ENCODE measurements at places on chromosomes 6 and 20.

- DNase-seq = no peak
These were observed 114.2 kb downstream of the AHI1 start for GRCh38 chr6:135383301-135383700.

DNA sequence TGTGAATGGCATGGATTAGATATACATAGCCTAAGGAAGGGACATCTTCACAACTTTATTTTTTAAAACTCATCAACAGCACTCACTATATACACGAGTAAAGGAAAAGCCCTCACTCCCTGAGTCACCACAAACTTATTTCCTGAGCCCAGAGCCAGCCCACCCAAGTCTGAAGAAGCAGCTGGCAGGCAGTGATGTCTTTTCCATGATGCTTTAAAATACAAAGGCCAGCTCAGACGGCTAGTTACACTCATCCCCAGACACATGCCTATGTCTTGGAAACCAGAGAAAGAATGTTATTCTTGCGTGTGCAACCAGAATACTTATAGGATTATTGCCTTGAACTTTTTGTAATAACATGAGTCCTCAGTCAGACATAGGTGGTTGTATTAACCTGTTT is 114.4 kb downstream of the ADGRG6 start:
- DNase-seq = no peak

GRCh38 chr20:48801197-48801596 is 26.6 kb downstream of the PREX1 start:
- no peak for DNase-seq

GRCh38 chr6:161346717-161347116 is 72.9 kb upstream of the AGPAT4 start:
- no peak for DNase-seq

- no peak for DNase-seq
These were observed 17.2 kb downstream of the SLC2A12 start for GRCh38 chr6:134034961-134035822.

DNA sequence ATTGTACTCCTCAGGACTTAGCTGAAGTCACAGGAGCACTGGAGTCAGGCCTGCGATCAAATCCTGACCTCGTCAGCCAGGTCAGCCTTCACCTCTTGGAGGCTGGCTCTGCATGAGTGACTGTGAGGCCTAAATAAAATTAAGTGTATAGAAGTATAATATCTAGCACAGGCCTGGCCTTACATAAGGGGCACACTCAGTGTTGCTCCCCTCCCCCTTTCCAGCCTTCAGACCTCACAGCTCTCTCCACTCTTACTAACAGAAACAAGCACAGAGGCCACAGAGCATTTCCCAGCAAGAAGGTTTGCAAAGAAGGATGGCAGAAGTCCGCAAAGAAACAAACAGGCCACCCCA is 84.8 kb downstream of the TRERF1 start:
- no peak for DNase-seq

GRCh38 chr20:46148313-46149208 is 30.4 kb downstream of the CD40 start:
- DNase-seq = no peak

GRCh38 chr6:5730585-5731263 is 276.0 kb downstream of the NRN1 start:
- no peak for DNase-seq

DNA sequence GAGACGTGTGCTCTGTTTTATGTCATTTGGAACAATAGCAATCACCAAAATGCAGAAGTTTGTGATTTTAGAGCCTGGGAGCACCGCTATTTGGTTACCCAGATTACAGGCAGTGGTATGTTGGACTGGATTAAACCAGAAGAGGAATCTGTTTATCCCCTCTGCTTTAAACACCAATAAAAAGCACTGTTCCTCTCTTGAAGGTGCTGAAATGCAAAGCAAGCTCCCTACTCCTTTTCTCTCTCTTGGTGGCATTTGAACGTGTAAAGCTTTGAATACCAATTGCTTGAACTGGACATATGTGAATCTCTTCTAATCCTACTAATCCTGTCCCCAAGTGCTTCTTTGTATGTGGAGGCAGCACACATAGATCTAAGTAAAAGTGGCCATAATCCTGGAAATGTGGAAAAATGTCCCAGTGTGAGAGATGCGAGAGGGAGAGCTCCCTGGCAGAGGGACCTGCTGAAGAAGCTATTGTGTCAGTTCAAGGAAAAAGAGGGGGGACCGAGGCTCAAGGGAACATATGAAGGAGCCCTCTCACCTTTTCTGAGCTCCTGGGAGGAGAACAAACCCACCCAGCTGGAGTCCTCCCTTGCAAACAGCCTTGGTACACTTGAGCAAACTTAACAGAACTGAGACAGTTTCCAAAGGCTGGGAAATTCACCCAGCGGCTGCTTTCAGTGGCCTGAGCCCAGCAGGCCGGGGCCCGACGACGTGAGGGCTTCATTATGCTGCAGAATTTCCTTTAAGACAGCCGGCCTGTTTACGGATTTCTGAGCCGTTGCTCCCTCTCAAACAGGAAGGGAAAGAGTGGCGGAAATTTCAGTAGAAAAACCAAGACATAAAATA is 18.8 kb upstream of the OLIG3 start:
- no peak for DNase-seq

GRCh38 chr6:33974030-33974429 is 170.2 kb upstream of the MLN start:
- no peak for DNase-seq

DNA sequence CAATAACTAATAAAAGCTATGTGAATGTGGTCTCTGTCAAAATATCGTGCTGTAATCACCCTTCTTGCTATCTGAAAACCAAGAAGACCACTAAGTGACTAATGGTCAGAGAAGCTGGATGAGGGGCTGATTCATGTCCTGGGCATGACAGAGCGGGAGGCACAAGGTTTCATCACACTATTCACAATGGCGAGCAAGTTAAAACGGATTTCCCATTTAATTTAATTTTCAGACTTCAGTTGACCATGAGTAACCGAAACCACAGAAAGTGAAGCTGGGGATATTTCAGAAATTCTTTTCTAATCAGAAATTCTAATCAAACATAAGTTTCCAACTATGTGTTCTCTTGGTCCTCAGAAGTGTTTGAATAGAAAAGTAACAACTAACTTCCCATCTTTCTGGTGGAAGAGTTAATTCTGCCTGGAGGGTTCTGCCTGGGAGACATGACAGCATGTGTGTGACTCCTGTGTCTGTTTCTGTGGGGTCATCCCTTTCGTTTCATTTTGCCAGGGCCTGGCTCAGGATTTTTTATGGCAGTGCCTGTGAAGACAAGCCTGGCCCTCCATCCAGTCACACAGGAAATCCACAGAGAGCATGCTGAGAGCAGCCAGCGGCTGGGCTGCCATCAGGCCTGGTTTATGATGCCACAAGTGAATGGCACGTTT is 98.9 kb downstream of the FAM120B start:
- DNase-seq = no peak

DNA sequence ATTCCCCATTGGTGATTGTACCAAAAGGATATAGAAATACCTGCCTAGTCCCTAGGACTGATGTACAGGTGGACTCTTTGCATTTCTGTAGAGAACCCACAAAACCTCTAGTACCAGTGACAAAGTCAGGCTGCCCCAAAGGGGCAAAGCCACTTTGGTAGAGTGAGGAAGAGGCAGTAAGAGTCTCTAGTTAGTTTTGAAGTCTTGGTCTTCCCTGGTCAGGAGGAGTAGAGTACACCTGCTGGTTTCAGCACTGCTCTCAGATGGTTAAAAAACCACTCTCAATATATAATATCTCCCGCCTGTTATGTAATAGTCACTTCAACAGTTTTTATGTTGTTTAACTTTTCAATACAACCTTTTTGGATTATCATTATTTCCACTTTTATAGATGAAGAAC is 344.9 kb downstream of the CDKAL1 start:
- no peak for DNase-seq

DNA sequence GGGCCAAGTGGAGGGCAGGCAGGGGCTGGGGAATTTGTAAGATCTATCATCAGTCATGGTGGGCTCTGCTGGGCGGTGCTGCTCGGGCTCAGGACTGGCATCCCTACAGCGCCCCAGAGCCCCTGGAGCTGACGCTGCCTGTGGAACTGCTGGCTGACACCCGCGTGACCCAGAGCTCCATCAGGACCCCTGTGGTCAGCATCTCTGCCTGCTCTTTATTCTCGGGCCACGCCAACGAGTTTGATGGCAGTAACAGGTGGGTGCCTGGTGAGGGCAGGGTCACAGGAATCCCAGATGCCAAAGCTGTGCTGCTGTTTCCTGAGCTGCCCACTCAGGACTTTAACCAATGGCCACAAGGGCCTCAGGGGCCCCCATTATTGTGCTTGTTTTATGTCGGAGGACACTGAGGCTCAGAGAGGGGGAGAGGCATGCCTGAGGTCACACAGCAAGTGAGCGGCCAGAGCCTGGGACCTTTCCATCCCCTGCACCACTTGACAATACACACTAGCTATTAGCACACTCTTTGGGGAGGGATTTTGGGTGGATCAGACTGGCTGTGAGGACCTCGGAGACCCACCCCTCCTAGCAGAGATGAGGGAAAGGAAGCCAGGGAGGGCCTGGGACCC is 6.3 kb downstream of the BPIFB2 start:
- no peak for DNase-seq

DNA sequence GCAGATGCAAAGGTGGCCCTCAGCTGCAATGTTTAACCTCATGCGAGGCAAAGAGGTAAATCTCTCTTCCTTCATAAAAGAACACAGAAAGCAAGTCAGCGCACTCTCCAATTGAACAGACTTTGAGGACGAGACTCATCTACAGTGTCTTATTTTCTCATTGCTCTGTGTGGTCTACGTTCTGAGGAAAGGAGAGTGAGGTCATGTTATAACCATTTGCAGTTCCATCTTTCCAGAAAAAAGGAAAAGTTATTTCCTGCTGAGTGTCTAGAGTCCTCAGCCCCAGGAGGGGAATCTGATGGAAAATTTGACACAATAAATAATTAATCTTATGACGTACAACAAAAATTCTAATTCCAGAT is 35.6 kb upstream of the THBS2 start:
- no peak for DNase-seq

GRCh38 chr6:4932228-4932903 is 71.5 kb downstream of the RPP40 start:
- DNase-seq = no peak

DNA sequence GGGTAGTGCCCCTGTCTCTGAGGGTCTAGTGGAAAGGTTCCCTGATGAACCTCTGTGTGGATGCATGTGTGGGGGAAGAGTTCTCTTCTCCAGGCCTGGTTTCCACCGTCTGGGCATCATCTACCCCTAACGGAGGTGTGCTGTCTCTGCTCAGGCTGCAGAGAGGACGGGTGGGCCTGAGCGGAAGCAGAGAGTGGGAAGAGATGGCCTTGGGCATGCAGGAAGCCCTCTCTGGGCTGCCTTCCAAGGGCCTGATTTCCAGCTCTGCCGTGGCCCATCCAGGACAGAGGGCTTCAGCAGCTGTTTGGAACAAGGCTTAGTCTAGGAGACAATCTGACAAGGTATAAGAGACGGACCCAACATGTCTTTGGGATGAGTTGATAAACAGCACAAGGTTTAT is 220.1 kb upstream of the DTNBP1 start:
- no peak for DNase-seq

DNA sequence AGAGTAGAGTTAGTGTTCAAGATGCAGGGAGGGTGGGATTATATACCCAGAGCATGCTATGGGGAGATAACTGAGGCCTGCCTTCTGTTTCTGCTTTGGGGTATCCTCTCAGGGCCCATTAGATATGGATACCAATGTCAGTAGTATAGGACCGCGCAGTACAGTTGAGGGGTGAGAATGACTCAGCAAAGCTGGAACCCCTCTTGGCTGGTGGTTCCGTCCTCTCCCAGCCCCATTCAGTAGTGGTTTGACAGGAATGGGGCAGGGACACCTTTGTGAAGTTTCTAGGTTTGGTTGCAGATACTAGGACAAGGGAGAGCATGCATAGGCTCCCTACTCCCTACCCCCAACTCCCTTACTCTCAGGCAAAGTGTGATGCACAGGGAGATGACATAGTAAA is 47.8 kb downstream of the EIF2S2 start:
- DNase-seq = no peak

DNA sequence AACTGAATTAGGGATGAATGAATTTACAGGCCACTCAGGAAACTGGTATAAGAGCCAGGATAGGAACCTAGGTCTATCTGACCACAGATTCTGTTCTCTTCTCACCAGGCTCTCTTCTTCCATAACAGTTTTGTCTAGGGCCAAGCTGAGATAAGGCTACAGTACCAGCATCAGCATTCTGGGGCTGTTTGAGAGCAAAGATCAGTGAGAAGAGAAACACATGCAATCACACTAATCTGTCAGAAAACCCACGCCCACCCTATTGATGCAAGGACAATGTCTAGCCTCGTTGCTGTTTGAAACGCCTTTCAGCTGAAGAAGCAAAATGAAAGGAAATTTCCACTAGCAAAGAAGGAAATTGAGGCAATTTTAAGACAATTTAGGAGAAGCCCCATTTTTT is 137.7 kb downstream of the LCA5 start:
- no peak for DNase-seq

- no peak for DNase-seq
These were observed 33.3 kb downstream of the BLOC1S5 start for GRCh38 chr6:8030920-8031319.

- DNase-seq = no peak
These were observed 20.4 kb downstream of the AFDN start for GRCh38 chr6:167846997-167847606.

- no peak for DNase-seq
These were observed 54.3 kb upstream of the GMPR start for GRCh38 chr6:16184129-16184528.

DNA sequence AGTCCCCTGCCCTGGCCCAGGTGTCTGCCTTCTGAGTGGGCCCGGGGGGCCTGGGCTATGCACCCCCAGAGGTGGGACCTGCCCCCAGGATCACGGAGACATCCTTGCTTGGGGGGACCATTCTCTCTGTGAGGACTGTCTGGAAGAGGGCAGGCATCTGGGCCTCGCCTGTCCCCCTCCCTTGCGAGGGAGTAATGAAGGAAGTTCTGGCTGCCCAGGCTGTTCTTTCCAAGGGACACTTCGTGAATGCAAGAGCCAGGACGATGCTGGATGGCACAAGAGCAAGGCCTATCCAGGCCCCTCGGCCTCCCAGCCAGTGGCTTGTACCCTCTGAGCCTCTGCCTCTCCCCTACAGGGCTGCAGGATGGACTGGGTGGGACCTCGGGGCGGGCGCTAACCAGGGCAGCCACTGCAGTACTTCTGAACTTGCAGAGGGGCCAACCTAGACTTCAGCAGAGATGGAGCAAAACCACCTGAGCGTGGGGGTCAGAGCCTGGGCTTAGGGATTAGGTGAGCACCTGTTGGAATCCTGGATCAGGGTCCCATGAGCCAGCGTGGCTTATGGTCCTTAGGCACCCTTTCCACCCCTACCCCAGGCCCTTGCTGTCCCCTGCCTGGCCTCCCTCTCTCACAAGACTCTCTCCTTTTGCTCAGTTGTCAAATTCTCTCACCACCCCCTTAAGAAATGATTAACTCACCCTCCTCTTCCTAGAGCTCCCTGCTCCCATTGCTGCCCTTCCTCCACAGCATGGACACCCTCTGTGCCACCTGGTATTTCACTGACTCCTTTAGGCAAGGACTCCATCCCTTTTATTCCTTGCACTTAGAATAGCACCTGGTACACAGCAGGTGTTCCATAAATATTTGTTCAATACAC is 53.2 kb downstream of the CTCFL start:
- DNase-seq = no peak
